NCI-H146 (cell line): ENCODE measurements at places on chromosomes 7 and 10.

GRCh38 chr7:22612776-22613175 lies 112.8 kb upstream of the STEAP1B start:
- no peak for DNase-seq

DNA sequence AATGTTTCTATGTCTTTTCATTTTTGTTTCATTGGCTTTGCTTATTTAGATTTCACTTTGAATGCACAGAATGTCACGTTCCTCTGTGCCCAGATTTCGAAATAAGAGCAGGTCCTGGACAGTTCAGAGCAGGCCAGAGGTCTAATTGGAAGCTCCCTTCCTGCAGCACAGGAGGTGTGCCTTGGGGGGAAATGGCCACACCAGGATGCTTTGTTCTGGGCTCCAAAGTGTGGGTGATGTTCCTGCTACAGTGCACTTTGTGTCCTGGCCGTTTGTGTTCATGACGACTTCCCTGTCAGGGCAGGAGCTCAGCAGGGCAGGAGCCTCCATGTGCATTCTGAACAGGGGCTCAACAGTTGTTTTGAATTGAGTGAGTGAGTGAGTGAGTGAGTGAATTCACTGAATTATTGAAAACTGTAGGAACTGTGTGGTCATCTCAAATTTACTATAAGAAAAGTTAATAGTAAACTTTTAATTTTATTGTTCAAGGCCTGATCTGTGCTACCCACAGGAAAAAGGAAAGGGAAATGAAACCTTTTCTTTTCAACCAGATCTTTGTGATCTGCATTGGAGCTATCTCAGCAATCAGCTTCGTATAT lies 109.5 kb upstream of the GJD4 start:
- peak; percentile 4 for DNase-seq

DNA sequence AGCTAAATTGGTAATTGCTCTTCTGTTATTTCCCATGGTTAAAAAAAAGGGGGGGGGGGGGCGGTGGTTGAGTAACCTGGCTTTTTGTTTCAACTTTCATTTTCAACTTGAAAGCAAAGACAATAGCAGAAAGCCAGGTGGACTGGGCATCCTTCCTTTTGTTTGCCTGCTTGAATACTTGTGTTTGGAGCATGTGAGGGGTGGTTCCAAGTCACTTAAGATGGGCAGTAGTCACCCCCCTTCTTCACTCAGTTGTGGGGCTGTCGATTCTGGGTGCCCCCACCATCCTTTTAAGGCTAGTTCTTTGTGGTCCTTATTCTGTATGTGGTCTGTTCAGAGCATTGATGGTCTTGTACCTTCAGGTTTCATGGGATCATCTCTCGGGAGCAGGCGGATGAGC lies 165.6 kb upstream of the PRR15 start:
- DNase-seq = peak; percentile 65

- DNase-seq = peak; percentile 67
Observed at GRCh38 chr10:26860102-26860442, 686 bp downstream of the ABI1 start.

- DNase-seq = no peak
Observed at GRCh38 chr7:151831606-151832005, 45.3 kb downstream of the PRKAG2 start.

- no peak for DNase-seq
Observed at GRCh38 chr10:32366588-32366987, 19.6 kb upstream of the EPC1 start.

DNA sequence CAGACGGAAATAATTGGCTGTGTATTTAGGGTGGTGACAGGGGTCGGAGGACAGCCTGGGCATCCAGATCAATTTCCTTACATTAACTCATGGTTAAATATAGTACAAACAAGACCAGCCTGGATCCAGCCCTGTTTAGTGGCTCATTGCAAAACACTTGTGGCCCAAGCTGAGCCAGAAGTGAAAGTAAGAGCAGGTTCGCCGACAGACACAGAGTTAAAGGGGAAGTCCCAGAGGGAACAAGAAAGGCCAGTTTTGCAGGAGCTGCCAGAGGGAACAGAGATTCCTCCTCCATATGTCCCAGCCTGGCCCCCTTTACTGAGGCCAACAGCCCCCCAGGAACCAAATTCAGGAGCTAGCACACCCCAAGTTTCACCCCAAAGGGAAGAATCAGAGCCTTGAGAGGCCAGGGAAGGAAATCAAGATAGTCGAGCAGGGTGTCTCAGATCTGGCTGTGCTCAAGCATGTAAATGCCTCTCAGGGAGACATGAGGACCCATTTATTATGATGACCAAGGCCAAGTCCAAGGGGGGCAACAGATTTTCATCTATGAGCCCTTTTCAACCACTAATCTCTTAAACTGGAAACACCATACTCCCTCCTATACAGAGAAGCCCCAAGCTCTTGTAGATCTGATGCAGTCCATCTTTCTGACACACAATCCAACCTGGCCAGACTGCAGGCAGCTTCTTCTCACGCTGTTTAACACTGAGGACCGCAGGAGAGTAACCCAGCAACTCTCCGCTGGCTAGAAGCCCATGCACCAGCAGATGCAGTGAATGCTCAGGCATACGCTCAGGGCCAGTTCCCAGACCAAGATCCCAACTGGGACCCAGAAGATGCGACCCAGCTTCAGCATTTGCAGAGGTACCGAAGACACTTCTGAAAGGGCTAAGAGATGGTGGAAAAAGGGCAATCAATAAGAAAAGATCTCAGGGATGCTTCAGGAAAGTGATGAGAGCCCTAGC lies 15.9 kb upstream of the ADCK2 start:
- DNase-seq = no peak

GRCh38 chr10:112347709-112348671 lies 25.9 kb upstream of the ACSL5 start:
- DNase-seq = no peak

GRCh38 chr10:101848408-101848807 lies 4.8 kb upstream of the KCNIP2 start:
- no peak for DNase-seq

- peak; percentile 44 for DNase-seq
Observed at GRCh38 chr10:110803830-110804338, 67.8 kb upstream of the PDCD4 start.

DNA sequence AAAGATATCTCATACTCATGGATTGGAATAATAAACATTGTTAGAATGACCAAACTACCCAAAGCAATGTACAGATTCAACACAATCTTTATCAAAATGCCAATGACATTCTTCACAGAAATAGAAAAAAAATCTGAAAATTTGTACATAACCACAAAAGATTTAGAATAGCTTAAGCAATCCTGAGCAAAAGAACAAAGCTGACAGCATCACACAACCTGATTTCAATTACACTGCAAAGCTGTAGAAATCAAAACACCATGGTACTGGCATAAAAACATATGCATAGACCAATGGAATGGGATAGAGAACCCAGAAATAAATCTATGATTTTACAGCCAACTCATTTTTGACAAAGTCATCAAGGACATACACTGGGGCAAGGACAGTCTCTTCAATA lies 130.0 kb upstream of the TMEM72 start:
- no peak for DNase-seq

GRCh38 chr10:114021717-114022680 lies 21.7 kb upstream of the ADRB1 start:
- no peak for DNase-seq

DNA sequence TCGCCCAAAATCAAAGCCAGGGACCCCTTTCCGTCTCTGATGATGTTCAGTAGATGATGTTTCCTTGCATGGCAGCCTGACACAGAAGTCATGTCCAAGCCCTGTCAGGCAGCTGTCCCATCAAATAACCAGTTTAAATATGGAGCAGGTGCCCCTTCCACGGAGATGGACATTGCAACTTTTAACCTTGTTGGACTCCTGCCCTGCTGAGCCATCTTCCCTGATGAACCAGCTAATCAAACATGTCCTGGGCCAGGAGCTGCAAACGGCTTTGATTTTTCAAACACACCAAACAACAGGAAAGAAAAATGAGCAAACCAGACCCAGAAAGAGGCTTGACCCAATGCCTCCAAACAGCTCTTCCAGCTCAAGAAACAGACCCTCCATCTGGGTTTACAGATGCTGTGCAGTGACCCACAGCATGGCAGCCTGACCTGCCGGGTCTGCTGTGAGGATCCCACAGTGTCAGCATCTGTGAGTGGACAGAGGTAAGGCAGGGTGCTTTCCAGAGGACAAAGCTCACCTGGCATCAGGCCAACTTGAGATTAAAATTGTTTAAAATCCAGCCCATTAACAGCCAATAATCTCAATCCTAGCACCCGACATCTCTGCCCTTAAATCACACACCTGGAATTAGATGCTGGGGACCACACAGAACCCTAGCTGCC lies 372.6 kb downstream of the GRID1 start:
- peak; percentile 47 for DNase-seq

- DNase-seq = no peak
Observed at GRCh38 chr7:158530800-158531609, 56.6 kb downstream of the PTPRN2 start.

- DNase-seq = peak; percentile 27
Observed at GRCh38 chr7:130982160-130982638, 248.2 kb upstream of the KLF14 start.

- no peak for DNase-seq
Observed at GRCh38 chr10:35216303-35216905, 89.8 kb downstream of the CREM start.
